Osteoblast (primary cell): ENCODE measurements at places on chromosomes 4 and X. TPM values are rescaled to one million over a fixed set of nuclear protein-coding genes. Genes with fewer than 3 reads are reported as not detected.

The TCEAL6 gene
- not detected in 2 replicates for total RNA-seq

The GPR119 gene
- not detected in 2 replicates for total RNA-seq

The PRRG1 gene
- 11.5 and 16.3 TPM in 2 replicates for total RNA-seq

The RHOH gene
- total RNA-seq, result under 0.01 TPM in 1 of 2 replicates, not detected in the other

The PDGFRA gene
- 316 and 373 TPM in 2 replicates for total RNA-seq
